ENCODE measurements at places on chromosomes 7 and 10.

DNA sequence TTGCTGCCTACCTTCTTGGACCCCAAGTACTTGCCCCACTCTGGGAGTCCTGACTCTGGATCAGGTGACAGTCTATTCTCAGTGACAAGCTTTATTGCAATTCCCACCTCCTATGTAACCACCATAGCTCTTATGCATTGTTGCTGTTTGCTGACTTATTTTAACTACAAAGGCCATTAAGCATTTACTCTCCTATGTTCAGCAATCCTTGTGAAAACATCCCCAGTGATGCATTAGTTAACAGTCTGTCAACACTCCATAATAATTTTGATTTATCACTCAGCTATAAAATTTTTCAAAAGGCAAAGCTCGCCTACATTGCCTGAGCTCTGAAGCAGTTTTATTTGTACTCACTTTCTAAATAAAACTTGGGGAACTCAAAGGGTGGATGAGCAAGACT is 871.8 kb upstream of the SORCS1 start:
- DNase-seq = no peak

GRCh38 chr10:119541046-119541445 is 1.5 kb downstream of the RGS10 start:
- DNase-seq = no peak

DNA sequence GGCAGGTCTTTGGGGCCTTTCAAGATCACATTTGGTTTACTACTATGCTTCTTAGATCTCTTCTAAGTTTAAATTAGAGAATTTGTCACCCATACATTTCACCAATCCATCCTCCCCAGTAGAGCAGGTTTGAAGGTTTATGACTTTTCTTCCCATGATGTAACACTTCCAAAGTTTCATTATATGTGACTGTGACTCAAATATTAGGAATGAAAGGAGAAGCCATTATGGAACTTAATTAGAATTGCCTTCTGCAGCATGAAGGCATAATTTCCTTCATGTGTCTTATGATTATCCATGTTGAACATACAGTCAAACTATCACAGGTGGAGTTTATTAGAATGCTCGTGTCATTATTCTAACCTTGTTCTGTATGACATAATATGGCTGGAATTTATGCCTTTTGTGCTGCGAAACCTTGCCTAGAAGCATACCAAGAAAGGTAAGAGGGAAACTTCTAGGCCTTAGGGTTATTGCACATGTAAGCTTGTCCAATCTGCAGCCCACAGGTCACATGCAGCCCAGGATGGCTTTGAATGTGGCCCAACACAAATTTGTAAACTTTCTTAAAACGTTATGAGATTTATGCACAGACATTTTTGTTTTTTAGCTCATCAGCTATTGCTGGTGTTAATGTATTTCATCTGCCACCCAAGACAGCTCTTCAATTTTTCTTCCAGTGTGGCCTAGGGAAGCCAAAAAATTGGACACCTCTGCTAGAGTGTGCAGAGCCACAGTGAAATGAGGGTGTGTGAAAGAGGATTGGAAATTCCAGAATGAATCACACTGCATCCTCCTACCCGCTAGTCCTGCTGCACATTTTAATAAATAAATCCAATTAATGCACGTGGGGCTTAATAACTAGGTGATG is 133.6 kb downstream of the TMEM26 start:
- DNase-seq = no peak

DNA sequence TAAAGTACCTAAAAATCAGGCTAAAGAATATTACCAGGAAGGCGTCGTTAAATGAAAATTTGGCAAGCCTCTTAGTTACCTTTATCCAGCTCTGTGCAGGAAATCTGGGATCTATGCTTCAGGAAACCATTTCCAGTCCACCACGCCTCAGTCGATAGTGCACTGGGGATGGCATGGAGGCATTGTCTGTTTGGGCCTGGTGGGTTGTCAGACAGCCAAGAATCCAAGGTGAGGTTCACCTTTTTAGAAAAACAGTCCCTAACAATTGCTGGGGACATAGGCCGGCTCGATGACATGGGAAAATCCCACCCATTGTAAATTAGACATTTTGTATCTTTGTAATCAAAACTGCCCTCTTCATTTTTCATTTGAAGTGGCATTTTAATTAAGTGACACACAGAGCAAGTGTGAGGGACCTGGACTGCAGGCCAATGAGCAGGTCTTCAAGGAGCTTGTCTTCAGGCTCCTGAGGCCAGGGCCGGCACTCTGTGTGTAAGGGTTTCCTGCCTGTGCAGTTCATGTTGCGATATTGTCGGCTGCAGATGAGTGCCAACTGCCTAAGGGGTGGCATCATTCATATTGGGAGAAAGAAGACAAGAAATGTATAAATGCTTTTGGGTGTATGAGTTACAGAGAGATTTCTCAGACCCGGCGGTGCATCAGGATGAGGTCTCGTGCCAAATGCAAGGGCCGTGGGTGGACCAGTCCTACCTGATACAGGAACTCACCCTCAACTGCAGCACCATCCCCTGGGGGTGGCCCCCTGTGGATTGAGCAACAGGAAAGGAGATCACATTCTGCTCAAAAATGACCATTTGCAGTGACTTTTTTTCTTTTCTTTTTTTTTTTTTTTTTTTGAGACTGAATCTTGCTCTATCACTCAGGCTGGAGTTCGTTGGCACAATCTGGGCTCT is 80.8 kb downstream of the PTPRE start:
- no peak for DNase-seq

GRCh38 chr10:16014469-16014868 is 154.2 kb upstream of the MINDY3 start:
- no peak for DNase-seq

- no peak for DNase-seq
Observed at GRCh38 chr10:31381766-31382316, 62.8 kb downstream of the ZEB1 start.

GRCh38 chr7:51706851-51707250 is 390.2 kb upstream of the COBL start:
- no peak for DNase-seq

- no peak for DNase-seq
Observed at GRCh38 chr7:37590824-37591223, 92.7 kb upstream of the GPR141 start.

Measured in DMS53 (cell line).